Heart left ventricle (tissue), 16 donors: ENCODE measurements at places on chromosomes 1 and 21. TPM values are rescaled to one million over a fixed set of nuclear protein-coding genes. Genes with fewer than 3 reads are reported as not detected.

GRCh38 chr1:161738627-161739287 lies 10.8 kb upstream of the DUSP12 start:
- DNase-seq = peak; percentile 66

GRCh38 chr1:112054510-112054909 lies 65.0 kb upstream of the KCND3 start:
- no peak for DNase-seq

DNA sequence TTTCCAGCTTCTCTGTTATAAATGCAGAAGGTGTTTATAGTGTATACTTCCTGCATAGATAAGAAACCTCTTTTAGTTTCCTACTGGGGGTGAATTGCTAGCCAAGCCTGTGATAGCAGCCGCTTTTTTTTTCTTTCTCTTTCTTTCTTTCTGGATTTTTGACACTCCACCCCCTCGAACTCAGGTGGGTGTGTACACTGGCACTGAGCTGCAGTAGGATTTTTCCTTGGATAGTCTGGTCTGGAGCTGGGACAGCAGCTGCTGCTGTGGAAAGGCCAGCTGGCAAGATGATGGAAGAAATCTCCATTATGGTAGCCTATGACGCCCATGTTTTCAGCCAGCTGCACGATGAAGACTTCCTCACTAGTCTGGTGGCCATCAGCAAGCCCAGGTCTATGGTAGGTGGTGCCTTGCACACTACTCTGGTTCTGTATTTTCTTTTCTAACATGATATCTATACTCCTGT lies 122.5 kb upstream of the CACYBP start:
- no peak for DNase-seq

- DNase-seq = no peak
These were observed 96.8 kb upstream of the ADGRL2 start for GRCh38 chr1:81703756-81704463.

GRCh38 chr1:198165927-198166647 lies 9.3 kb downstream of the NEK7 start:
- DNase-seq = no peak

GRCh38 chr1:1345860-1346500 lies 3.2 kb downstream of the DVL1 start:
- DNase-seq = no peak

GRCh38 chr21:39525601-39526000 lies 73.8 kb downstream of the SH3BGR start:
- DNase-seq = no peak

GRCh38 chr1:32954168-32954567 lies 10.4 kb downstream of the RNF19B start:
- no peak for DNase-seq

RHOC gene
- 170 TPM for polyA plus RNA-seq

CD247 gene
- 0.42 TPM for polyA plus RNA-seq

- DNase-seq = no peak
These were observed 32.9 kb downstream of the UROD start for GRCh38 chr1:45044916-45045315.

DNA sequence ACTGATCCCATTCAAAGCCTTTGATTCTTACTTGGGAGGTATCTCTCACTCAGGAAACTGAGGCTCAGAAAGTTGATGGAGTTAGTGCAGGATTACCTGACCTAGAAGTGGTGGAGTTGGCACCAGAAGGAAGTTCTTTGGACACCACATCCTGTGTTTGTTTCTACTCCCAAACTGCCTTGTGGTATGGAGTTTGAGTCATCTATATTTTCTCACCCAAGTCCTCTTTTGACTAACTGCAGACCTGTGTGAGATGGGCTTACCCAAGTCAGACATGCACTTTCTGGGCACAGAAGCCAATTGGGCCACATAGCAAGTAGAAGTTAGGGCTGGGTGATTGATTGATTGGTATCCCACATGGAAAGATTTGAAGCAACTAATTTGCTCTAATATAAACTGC lies 36.1 kb downstream of the FGGY start:
- DNase-seq = no peak

SLC44A5 gene
- 0.07 TPM for polyA plus RNA-seq

DNA sequence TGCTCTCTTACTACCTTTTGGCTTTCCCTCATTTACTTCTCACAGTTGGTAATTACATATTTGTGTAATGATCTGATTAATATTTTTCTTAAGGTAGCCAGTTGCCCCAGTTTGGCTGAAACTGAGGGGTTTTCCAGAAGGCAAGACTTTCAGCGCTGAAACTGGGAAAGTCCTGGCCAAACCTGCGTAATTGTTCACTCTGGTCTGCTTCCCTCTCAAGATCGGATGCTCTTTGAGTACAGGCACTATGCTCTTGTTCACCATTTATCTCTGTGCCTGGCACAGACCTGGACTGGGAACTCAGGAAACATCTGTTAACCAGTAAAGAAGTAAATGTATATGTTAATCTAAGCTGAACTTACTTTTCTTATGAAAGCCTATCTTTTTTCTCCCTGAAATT lies 209.6 kb upstream of the HOOK1 start:
- no peak for DNase-seq

DENND2C gene
- 1.6 TPM for polyA plus RNA-seq

GRCh38 chr1:208643005-208643597 lies 398.9 kb upstream of the PLXNA2 start:
- DNase-seq = peak; percentile 8

DNA sequence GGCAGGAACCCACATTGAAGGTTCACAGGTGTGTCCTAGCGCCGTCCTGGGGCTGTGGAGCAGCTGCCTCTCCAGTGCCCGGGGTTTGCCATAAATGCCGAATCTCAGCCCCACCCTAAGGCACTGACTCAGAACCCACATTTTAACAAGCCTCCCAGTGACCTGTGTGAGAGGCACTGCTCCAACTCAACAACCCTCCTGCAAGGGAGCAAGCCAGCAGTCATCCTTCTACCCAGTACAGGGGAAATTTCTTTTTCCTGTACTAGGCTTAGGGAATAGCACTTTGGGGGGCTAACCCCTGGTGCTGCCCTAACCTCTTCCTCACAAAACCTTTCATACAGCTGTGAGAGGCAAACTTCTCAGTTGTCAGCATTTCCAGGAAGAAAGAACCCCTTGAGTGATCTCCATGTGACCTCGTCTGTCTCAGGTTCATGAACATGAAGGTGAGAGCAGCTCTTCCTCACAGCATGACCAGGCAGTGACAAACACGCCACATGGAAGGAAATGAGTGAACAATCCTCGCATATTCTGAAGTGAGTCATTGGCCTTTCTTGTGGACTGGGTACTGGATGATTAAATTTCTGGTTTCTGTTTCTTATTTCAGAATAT lies 11.4 kb upstream of the BCAR3 start:
- DNase-seq = no peak

DNA sequence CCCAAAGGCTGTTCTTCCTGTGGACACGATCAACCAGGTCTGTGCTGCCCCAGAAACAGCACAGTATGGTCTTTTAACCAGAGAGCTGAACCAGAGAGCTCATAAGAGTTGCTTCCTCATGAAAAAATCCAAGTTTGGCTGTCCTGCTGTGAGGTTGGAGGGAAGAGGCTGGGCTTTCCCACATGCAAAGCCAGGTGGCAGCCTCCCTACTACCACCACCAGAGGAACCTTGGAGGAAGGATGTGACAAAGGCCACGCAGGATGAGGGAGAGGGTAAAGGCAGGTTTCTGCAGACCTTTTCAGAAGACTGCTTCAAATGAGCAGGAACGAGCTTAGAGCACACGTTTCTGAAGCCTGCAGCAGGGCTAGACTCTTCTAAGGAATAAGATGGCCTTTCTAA lies 27.1 kb downstream of the FAM78B start:
- no peak for DNase-seq

KDF1 gene
- polyA plus RNA-seq = not detected

CAPN9 gene
- not detected for polyA plus RNA-seq

AADACL3 gene
- not detected for polyA plus RNA-seq

NBPF6 gene
- polyA plus RNA-seq = not detected

GRCh38 chr1:162349635-162350330 lies 26.9 kb downstream of the SPATA46 start:
- no peak for DNase-seq

GRCh38 chr1:41440321-41441085 lies 44.0 kb downstream of the EDN2 start:
- DNase-seq = no peak

- DNase-seq = no peak
These were observed 34.5 kb upstream of the SERBP1 start for GRCh38 chr1:67464746-67465145.

DNA sequence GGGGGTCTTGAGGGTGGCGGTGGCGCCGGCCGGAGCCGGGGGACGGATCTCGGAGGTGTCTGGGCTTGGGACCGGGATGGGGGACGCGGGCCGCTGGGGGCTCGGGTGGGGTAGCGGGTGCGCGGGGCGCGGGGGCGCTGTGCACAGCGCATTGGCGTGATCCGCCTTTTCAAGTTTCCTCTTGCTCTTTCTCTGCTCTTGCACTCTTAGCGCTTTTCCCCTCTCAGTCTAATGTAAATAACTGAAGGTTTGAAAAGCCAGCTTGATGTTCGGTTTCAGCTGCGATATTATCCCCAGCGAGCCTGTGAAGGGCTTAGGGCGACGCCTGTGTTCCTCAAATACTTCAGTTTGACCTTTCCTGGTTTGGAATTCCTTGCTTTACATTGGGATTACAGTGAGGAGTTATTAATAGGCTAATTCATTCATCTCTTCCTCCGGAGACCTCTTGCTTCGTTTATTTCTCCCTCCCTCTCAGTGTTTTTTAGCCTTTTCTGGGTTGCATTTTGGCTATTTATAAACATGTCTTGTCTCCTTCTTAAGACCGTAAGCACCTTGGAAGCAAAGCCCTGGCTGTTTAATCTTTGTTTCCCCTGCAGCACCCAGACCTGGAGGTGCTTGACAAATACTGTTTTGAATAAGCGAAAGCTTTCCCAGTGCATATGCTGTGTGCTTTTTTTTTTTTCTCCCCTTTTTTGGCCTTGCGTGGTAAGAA lies 693 bp downstream of the RAB4A start:
- peak; percentile 45 for DNase-seq

CHIA gene
- polyA plus RNA-seq = not detected

UMODL1 gene
- polyA plus RNA-seq = not detected

- peak; percentile 80 for DNase-seq
These were observed 106.1 kb downstream of the KIAA0319L start for GRCh38 chr1:35451125-35451528.

CELF3 gene
- polyA plus RNA-seq = not detected

DNA sequence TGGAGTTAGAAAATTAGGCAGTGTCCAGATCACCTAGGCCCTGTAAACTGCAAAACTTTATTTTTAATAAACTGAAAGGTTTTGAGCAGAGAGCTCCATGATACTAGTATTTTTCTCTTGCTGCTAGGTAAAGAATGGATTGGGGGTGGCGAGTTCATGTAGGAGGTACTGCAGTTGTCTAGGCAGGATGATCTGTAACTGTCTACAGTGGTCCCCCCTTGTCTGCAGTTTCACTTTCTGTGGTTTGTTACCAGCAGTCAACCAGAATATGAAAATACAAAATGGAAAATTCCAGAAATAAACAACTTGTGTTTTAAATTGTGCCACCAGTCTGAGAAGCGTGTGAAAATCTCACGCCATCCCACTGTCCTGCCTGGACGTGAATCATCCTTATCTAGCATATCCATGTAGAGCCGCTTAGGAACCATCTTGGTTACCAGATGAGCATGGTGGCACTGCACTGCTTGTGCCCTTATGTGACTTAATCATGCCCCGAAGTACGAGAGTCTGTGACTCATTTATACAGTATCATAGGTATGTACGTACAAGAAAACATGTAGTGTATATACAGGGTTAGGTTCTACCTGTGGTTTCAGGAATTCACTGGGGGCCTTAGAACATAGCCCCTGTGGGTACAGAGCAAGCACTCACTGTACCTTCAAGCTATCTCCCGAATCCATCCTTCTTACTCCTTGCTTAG lies 94.2 kb downstream of the AHCTF1 start:
- DNase-seq = no peak

- DNase-seq = no peak
These were observed 58.7 kb downstream of the ACP6 start for GRCh38 chr1:147611586-147611985.

DNA sequence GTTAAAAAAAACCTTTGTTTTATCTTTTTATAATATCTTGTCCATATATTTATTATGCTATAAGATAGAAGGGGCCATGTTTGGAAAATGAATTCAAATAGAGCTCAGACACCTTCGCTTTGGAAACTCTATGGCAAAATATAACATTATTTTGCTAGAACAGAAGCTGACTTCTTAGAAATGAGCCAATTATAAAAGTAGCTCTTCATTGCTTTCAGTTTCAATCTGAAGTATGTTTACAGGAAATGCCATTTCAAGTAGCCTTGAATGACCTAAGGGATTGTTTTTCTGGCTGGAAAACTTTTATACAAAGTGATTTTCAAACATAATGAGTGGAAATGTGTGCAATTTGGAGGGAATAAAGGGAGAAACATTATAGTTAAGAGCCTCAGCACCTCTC lies 37.8 kb upstream of the GBP5 start:
- no peak for DNase-seq

- no peak for DNase-seq
These were observed 169.3 kb upstream of the ETV3 start for GRCh38 chr1:157307491-157307890.

GRCh38 chr1:32399843-32400242 lies 5.6 kb upstream of the BSDC1 start:
- DNase-seq = no peak

FCRL3 gene
- polyA plus RNA-seq = 0.04 TPM

PLCH2 gene
- polyA plus RNA-seq = 0.08 TPM

- no peak for DNase-seq
These were observed 33.0 kb upstream of the LRIG2 start for GRCh38 chr1:113040041-113040440.

ARHGEF16 gene
- polyA plus RNA-seq = 0.76 TPM

KLF17 gene
- not detected for polyA plus RNA-seq

E2F2 gene
- 0.04 TPM for polyA plus RNA-seq

DNA sequence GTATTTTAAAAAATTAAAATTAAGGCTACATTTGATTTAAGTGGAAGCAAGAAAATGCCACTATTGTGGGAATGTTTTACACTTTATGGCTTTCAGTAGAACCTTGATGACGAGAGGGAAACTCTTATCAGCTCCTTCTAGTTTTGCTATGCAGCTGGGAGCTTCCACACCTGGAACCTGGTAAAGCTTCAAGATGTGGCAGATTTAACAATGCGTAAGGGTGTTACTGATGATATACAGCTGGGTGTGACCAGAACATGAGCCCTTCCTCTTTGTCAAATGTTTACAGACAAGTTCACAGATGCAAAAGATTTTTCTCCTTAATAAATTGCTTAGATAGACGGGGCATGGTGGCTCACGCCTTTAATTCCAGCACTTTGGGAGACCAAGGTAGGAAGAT lies 20.3 kb downstream of the TTC13 start:
- no peak for DNase-seq

DNA sequence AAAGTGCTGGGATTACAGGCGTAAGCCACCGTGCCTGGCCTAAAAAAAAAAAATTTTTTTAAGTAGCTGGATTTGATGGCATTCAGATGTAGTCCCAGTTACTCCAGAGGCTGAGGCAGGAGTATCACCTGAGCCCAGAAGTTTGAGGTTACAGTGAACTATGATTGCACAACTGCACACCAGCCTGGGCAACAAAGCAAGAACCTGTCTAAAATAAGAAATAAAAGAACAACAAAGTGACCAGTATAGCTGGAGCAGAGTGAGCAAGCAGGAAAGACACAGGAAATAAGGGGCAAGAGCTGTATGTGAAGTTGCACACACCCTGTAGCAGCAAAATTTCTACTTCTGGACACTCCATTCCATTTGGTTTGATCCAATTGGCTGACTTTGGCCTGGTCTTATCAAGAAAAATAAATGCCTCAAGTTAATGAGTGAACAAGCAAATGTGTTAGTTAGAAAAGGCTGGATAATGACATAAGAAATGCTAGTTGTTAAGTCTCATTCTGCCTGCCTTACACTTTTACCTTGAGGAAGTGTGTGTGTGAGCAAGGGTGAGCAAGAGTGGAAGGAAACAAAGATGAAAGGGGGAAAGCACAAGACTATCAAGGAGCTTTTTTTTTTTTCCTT lies 7.9 kb downstream of the ATP5IF1 start:
- no peak for DNase-seq

NUDT17 gene
- 0.71 TPM for polyA plus RNA-seq
